ENCODE measurements at places on chromosomes 7 and 10.

- DNase-seq: peak; percentile 64
Measured at GRCh38 chr10:69338547-69339450, 60.5 kb downstream of the HK1 start.

- peak; percentile 71 for DNase-seq
Measured at GRCh38 chr7:40297741-40298311, 163.0 kb downstream of the SUGCT start.

DNA sequence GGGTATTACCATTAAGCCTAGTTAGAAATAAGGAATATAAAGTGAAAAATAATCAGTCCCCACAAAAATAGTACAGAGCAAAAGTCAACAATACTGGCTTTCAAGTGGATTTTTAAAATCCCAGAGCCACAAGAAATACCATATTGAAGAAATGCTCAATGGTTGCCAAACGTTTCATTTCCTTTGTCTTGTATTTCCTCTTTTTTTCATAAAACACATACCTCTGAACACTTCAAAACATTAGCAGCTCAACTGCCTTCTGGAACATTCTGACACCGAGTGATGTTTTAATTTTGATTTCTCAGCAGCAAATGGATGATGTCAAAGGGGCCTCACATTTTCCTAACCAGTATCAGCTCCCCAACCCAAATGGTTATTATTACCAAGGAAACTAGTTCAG, 10.5 kb downstream of the NOD1 start:
- DNase-seq: peak; percentile 42

- no peak for DNase-seq
Measured at GRCh38 chr10:101020427-101021075, 10.4 kb downstream of the PDZD7 start.
